Cardiac muscle cell (in vitro differentiated cells and primary cell): ENCODE measurements at places on chromosomes 7 and 10. TPM values are rescaled to one million over a fixed set of nuclear protein-coding genes. Genes with fewer than 3 reads are reported as not detected.
A peak's percentile ranks its signal among the peaks of the same experiment; 100 is the strongest.

GRCh38 chr10:13997650-13998049 is 333.1 kb downstream of the FRMD4A start:
- no peaks in the 10 kb centered on the region for H3K27me3 ChIP-seq
- H3K4me3 ChIP-seq, result no peak overlapping the region
- H3K4me1 ChIP-seq, result peaks cover 7% of the 10 kb centered on the region
- H3K27ac ChIP-seq, result no peak overlapping the region
- no peaks in the 10 kb centered on the region for H3K36me3 ChIP-seq

DNA sequence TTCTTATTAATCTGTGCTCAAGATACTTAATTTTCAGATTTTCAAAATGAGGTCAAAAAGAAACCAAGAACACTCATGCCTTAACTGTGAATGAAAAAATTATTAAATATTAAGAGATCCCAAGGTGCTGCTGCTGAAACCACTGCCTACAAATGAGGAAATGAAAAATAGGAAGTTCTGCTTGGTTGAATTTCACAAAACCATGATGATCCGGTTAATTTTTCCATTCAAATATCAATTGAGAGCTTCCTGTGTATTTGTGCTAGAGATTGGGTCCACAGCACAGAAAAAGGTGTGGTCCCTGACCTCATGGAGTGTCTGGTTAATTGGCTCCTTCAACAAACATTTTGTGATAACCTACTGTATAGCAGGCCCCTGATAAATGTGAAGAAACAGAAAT is 132.7 kb upstream of the YAE1 start:
- H3K4me1 ChIP-seq, result no peaks in the 10 kb centered on the region
- H3K4me3 ChIP-seq, result no peak overlapping the region
- H3K27ac ChIP-seq, result no peak overlapping the region
- H3K36me3 ChIP-seq, result no peaks in the 10 kb centered on the region
- H3K27me3 ChIP-seq, result no peaks in the 10 kb centered on the region

DNA sequence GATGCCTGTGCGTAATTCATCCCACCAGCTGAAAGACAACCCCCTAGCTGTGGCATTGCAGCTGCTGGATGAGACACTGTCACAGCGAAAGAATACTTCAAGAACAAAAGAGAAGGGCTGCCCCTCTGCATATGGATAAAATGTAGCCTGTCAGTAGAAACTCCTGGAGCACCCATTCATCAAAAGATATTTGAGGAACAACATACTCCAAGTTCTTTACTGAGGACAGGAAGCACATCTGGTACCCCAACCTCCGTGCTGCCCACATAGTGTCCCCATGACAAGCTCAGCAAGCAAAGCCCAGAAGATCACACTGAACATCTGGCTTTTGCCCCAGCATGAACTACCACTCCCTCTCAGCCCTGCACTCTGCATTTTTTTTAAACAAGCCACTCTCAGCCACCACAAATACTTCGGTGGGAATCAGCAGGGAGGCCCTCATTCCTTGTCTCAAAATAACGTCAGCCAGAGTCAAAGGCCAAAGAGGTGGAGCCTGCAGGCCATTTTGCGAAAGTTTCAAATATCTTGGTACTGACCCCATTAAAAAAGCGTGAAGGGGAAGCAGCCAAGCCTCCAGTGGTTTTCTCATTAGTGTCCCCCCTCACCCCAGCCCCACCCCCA is 1.7 kb downstream of the CREB3L2 start:
- H3K4me3 ChIP-seq, result peak overlapping the region; percentile 64
- peak overlapping the region; percentile 91 for H3K27ac ChIP-seq

GRCh38 chr7:7209412-7210050 is 27.2 kb downstream of the C1GALT1 start:
- no peak overlapping the region for H3K27ac ChIP-seq
- H3K36me3 ChIP-seq, result no peaks in the 10 kb centered on the region
- DNase-seq, result no peak
- H3K4me1 ChIP-seq, result no peaks in the 10 kb centered on the region
- H3K4me3 ChIP-seq, result no peak overlapping the region
- H3K27me3 ChIP-seq, result no peaks in the 10 kb centered on the region

- no peaks in the 10 kb centered on the region for H3K36me3 ChIP-seq
- peaks cover 19% of the 10 kb centered on the region for H3K4me1 ChIP-seq
- DNase-seq, result no peak
- H3K27ac ChIP-seq, result no peak overlapping the region
Observed at GRCh38 chr7:150396426-150396825, 17.3 kb downstream of the ZNF775 start.

- no peaks in the 10 kb centered on the region for H3K4me1 ChIP-seq
- no peak overlapping the region for H3K27ac ChIP-seq
Observed at GRCh38 chr10:70593513-70593890, 9.0 kb downstream of the PRF1 start.

The NME8 gene
- 0.06 and 0.07 TPM in 2 replicates for total RNA-seq

The AGMO gene
- 0.11 TPM in 1 of 2 replicates, not detected in the other for total RNA-seq

The RASA4B gene
- 4.7 and 15.1 TPM in 2 replicates for total RNA-seq

The SLC39A12 gene
- total RNA-seq, result 0.18 and 0.21 TPM in 2 replicates

The BMPER gene
- total RNA-seq, result 55.1 and 138 TPM in 2 replicates

The MACROH2A2 gene
- 160 and 161 TPM in 2 replicates for total RNA-seq
